ENCODE measurements at places on chromosomes 12 and 14.

DNA sequence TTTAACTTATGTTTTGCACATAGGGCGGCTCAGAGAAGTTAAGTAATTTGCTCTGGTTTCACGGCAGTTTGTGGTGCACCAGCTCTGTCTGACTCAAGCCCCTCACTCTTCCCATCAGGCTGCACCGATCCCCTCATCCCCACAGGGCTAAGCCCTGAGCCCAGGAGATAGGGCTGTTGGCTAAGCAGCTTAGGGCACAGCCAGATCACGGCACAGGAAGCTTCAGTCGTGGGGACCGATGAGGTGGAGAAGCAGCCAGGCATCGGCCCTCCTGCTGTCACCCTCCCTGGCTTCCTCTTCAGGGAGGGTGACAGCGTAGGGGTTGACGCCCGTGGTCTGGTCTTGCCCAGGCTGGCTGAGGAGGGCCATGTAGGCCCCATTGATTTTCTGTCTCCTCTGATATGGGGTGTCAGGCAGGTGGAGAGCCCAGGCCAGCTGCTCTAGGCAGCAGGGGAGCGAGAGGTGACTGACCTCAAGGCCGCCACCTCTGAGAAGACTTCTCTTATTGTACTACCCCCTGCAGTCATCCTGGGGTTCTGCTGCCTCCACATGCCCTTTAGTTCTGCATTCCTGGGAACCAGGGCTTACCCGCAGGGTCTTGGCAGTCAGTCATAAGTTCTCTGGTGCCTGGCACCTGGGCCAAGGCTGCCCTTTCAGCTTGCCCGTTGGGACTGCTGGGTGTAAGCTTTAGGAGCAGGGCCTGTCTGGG, 166.4 kb downstream of the TSPAN9 start:
- no peak for DNase-seq

DNA sequence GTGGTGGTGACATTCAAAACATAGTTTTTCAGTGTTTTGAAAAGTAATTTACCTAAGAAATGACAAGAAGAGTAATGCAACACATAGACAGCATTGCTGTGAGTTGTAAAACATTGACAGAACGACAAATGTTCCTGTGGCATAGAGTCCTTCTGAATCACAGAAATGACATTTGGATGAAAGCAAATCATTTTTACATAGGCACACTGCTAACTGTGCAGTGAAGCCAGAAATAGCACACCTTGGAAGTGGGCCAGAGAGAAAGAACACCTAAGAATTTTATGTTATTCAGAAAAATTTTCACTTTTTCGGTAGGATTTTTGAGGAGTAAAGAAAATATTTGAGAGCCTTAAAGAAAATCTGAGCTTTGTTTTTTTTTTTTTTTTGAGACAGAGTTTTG, 100.6 kb downstream of the ANO4 start:
- DNase-seq: no peak

DNA sequence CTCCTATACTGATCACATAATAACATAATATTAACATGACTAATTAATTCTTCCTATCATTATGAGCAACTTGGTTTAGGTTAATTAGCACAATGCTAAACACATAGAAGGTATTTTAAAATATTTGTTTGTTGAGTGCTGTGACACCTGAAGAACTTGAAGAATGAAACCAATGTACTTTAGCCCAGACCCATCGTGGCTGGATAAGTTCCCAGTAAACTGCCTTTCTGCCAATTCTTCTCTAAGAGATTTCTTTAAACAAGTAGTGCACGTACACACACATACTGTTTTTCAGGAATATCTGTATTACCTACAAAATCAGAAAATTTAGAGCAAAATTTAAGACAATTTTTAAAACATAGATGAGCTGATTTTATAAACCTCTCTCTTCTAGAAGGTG, 207.4 kb upstream of the SSTR1 start:
- DNase-seq: no peak

GRCh38 chr12:55642669-55643068, 6.0 kb downstream of the OR10P1 start:
- DNase-seq: no peak

GRCh38 chr12:124939079-124939420, 24.6 kb upstream of the UBC start:
- peak; percentile 79 for DNase-seq

DNA sequence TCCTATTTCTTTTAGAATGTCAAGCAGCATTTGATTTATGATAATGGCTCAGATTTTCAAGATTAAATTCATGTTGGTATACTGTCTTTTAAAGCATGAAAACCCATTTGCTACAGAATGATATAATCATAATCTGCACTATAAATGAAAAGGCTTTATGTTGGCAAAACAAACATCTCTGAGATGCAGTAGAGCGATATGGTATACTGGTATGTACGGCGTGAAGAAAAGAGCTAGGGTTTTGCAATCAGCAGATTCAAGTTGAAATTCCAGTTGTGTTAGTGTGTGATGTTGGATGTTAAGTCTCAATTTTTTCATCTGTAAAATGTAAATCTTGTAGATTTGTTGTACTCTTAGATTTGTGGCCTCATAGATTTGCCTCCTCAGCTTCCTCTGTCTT, 53.2 kb upstream of the DYRK2 start:
- DNase-seq: no peak

DNA sequence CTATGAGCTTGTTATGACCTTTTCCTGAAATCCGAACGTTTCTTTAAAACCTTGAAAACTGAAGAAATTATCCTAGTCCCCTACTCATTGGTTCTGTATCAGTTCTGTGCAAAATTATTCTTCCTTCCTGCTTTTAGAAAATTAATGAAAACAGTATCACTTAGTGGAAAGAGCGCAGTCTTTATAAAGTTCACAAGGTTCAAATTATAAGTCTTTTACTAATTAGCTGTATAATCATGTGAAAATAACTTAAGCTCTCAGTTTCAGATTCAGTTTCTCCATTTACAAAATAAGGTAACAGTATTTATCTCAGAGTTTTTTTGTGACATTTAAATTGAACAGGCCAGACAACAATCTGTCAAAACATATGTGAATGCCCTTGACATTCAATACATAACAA, 306.1 kb downstream of the ADAMTS20 start:
- DNase-seq: no peak

DNA sequence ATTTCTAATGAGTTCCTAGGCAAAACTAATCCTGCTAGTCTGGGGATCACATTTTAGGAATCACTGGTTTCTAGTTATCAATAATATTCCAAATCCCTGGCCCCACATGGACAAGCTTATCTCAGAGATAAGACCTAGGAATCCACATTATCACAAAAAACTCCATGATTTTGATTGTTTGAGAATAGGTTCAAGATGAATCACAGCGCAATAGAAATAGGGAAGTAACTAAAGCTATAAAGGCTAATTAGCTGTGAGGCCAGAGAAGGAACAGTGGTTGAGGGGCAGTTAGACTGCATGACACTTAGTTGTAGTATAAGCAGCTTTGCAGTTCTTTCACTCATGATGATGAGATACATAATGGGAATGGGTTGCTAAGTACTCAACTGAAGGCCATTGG, 13.1 kb upstream of the ATP5F1B start:
- no peak for DNase-seq

DNA sequence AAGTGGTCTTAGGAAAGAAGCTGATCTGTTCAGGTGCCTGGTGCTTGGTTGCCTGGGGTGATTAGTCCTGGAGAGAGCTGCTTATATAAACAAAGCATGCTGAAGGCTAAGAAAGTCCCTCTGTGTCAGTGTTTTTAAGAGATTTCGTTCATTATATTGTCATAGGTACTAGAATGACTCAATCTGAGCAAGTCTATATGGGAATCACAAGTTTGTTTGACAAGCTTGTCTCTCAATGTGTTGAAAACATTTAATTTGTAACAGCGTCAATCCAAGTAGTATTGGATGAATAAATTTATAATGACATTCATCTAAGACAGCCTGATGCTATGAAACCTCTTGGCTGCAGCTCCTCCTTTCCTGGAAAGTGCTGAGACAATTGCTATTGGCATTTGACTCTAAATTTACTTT, 256.3 kb downstream of the TMTC2 start:
- no peak for DNase-seq

GRCh38 chr14:65297744-65298143, 114.8 kb upstream of the FUT8 start:
- DNase-seq: no peak

GRCh38 chr12:104596898-104597843, 140.4 kb downstream of the CHST11 start:
- no peak for DNase-seq

DNA sequence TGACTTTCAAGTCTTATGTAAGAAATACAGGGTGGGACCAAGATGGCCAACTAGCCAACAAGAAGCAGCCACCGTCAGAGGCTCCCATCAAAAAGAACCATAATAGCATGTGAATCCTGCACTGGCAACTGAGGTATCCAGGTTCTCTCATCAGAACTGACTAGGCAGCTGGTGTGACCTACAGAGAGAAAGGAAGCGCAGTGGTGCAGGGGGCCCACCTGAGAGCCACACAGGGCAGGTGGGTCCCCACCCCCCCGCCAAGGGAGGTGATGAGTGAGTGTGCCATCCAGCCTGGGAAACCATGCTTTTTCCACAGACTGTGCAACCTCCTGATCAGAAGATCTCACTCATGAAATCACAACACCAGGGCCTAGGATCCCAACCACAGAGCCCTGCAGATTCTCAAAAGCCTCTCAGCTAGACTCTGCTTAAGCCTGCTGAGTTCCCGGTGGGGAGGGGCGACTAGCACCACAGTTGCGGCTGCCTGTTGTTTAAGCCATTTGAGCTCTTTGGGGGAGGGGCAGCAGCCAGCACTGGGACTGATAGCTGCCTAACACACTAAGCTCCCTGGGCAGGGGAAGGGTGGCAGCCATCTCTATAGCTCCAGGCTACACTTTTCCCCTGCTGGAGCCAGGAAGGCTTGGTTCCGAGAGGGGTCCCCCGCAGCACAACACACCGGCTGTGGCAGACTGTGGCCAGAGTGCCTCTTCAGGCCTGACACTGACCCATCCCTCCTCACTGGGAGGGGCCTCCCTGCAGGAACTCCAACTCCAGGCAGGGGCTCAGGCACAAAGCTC, 75.3 kb downstream of the GARIN6 start:
- no peak for DNase-seq

- DNase-seq: no peak
Measured at GRCh38 chr14:44782775-44783238, 178.9 kb downstream of the KLHL28 start.

DNA sequence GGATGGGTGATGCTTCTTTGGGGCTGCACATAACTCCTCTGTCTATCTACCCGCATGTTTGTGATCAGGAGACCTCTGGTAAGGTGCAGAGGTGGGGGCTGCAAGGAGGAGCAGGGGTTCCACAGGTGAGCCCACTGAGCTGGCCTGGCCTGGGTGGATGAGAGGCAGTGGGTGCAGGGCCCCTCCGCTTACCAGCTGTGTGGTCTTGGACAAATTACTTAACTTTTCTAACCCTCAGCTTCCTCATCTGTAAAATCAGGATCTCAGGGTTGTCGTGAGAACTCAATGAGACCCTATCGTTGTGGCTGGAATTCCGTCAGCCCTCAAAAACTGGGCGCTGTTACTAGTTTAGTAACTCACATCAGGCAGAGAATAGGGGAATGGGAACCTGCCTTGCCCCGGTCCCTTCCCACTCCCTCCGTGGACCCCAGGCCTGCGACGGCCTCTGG, 7.5 kb downstream of the PTPN6 start:
- no peak for DNase-seq
